ENCODE measurements at places on chromosomes 11 and 22.

DNA sequence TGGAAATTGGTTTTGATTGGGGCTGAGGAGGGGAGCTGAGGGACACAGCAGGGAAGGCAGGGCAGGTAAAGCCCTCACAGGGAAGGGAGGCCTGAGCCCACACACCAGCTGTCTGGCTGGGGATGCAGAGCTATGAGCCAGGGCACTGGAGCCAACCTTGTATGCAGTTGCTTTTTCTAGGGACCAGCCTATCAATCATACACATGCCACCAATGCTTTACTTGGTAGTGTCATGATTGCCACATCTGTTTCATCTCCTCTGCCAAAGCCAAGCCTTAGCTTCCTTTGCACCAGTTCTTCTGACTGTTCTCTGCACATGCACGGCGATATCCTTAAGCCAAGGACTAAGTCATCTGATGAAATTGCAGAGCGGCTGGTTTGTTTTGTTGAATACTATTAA is 207.1 kb upstream of the PLET1 start:
- DNase-seq, result no peak

DNA sequence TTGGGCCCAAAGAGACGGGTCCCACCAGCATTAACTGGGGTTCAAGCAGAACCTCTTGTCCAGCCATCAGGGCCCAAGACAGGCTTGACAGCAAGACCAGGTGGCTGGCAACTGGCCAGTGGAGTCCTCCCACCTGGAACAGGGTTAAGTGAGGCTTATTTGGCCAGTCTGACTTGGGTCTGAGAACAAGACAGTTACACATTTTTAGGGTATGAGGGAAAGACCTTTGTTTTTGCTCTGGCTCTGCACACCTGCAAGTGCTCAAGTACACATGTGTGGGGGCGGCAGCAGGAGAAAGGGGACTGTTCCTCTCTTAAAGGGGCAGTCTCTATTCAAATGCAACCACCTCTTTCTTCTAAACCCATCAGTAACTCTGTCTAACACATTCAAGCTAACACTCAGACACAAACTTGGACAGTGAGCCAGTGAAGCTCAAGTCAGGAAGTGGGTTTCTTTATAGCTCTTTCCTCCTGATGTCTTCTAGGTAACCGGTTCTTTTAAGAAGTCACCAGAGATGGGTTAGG is 116.2 kb downstream of the ETS1 start:
- no peak for DNase-seq

GRCh38 chr11:91081440-91082043 is 858.7 kb upstream of the CHORDC1 start:
- DNase-seq, result no peak

DNA sequence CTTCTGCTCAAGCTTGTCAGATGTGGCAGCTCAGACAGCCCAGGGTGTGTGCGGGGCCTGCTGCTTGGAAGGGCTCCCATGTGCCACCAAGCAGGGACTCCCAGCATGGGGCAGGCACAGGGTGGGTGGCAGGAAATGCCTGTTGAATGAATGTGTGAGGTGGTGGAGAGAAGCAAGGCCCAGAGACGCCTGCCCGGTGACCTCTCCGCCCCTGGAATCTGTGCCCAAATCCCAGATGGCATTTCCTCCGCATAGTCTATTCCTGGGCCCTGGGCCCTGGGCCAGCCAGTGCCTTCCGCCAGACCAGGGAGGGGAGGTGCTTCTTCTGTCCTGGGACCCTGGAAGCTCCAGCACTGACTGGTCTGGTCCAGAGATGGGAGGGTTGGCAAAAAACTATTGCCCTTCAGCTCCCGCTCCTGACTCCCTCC is 3.7 kb downstream of the CST6 start:
- DNase-seq, result no peak

DNA sequence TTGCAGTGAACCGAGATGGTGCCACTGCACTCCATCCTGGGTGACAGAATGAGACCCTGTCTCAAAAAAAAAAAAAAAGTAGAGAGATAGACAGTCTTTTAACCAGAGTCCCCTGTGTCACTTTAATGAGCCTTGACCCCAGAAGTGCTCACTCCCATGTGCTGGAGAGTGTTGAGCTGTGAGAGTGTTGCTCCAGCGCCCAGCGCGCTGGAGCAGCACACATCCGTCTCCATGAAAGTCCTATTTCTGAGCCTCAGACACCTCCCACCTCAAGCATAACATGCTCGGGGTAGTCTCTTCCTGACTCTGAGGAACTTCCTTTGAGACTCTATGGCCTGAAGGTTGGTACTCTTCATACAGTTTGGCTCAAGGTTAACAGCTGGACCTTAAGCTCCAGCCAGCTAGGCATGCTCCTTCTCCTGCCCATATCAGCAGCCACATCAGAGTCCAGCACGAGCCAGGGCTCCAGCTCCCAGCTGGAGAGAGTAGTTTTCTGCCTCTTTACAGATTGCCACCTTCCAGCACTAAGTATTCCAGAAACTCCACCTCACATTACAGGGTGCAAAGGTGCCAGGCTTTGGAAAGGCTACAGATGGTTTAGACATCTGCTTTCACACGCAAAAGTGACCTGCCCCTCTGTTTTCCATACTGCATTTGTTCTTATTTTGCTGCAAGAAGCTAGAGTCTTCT is 29.4 kb upstream of the UBASH3B start:
- no peak for DNase-seq

DNA sequence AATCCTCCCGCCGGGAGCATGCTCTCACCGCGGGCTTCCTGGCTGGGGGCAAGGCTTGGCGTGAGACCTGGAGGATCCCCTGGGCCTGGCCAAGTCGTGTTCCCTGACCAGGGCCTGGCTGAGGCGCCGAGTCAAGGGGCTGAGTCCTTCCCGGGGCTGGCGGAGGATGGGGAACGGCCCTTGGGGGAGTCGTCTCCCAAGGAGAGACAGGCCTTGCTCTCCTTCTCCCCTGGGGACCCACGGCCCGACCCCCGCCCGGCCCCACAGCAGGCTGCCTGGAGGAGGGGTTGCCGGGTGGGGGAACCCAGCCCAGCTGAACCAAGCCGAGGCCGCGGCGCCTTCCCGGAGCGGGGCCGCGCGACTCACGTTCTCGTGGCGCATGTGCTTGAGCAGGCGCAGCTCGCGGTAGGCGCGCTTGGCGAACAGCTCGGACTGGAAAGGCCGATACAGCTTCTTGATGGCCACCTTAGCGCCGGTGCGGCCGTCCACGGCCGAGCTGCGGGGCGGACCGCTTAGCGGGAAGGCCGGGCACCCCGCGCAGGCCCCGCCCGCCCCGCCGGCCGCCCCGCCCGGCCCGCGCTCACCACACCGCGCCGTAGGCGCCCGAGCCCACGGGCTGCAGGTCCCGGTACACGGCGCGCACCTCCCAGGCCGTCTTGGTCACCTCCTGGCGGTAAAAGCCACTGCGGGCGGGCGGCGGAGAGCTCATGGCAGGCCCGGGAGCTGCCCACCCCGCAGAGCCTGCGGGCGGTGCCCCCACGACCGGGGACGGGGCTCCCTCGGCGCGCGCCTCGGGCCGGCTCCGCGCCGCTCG is 475 bp downstream of the MAPK12 start:
- DNase-seq, result no peak

DNA sequence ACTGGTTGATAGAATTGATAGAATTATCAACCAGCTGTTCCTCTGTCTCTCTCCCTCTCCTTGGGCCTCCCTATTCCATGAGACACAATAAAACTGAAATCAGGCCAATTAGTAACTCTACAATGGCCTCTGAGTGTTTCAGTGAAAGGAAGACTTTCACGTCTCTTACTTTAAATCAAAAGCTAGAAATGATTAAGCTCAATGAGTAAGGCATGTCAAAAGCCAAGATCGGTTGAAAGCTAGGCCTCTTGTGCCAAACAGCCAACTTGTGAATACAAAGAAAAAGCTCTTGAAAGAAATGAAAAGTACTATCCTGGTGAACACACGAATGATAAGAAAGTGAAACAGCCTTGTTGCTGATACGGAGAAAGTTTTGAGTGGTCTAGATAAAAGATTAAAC is 16.6 kb downstream of the PIH1D2 start:
- no peak for DNase-seq

DNA sequence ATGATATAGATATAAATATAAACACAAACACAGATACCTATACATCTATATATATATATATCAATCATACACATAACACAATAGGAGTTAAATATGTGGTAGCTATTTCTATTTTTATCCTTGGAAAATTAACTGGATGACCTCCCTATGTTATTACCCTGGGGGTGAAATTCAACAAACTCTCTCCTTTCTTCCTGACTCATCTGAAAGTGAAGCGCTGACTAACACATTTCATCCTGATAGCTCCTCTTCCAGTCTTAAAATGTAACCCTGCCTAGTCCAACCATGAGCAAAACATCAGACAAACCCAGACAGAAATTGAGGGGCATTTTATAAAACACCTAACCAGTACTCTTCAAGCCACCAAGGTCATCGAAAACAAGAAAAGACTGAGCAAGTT is 220.6 kb upstream of the ISX start:
- DNase-seq, result no peak

DNA sequence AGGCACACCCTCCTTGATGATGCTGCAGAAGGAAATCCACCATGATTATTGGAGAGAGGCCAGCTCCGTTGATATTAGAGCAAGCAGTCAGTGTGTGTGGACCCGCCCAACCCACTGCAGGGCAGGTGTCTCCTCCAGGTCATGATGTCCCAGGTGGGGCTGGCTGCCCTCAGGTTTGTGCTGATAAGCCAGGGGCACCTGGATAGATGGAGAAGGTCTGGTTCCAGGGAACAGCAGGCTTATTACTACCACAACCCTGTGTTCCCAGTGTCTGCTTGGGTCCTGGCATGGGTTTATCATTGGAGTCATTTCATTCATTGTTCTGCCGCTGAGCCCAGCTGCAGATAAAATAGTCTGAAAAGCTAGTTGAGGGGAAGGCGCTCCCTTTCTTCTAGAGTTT is 181.1 kb upstream of the NECTIN1 start:
- no peak for DNase-seq

DNA sequence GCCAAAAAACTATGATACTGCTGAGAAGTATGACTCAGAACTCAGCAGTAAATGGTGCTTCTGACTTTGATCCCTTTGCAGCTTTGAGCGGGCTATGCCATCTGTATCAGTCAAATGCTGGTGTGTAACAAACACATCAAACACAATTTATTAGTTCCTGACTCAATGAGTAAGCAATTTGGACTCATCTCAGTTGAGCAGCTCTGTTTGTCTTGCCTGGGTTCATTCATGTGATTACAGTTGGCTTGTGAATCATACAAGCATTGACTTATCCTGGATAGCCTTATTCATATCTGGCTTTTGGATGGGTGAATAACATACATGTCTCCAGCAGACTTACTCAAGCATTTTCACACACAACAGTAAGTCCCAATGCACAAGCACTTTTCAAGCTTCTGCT is 858.8 kb downstream of the METTL15 start:
- DNase-seq, result no peak

- DNase-seq, result no peak
Measured at GRCh38 chr11:76210931-76211851, 4.9 kb upstream of the WNT11 start.

DNA sequence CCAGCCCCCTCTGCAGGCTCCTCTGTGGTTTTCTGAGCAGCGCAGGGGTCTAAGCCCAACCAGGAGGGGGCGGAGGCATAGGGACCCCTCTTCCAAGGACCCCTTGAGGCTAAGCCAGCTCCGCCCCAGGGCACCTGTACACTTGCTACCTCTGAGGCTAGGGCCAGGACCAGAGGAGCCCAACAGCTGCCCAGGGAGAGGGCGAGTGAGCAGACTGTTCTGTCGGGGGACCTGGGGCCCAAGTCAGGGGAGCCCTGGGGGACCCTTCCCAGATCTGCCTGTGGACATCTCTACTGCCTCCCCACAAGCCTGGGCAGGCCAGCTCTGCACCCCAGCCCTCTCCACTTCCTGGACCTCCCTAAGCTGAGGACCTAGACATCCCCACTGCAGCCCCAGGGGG is 1.8 kb downstream of the B4GALNT4 start:
- DNase-seq, result no peak

- no peak for DNase-seq
Measured at GRCh38 chr11:29124470-29124869, 892.4 kb downstream of the KCNA4 start.

DNA sequence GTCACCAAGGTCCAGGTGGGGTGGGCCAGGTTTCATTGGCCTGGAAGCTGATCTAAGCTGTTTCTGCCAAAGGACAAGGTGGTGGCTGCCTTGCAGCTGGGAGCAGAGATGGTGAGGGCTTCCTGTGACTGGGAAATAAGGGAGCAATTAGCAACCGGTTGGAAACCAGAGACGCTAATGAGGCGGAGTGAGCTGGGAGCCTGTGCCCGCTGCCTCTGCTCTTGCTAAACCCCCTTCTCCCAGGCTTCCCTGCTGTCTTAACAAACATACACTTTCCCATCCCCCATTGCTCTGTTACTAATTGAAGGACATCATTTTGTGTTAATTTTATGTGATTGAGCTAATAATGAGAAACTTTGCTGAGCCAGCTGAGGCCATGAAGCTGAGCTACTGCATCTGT is 121.8 kb downstream of the INSC start:
- no peak for DNase-seq

GRCh38 chr11:1873048-1873812 is 18.5 kb downstream of the PRR33 start:
- DNase-seq, result no peak

GRCh38 chr11:88697139-88697538 is 359.6 kb upstream of the CTSC start:
- no peak for DNase-seq

DNA sequence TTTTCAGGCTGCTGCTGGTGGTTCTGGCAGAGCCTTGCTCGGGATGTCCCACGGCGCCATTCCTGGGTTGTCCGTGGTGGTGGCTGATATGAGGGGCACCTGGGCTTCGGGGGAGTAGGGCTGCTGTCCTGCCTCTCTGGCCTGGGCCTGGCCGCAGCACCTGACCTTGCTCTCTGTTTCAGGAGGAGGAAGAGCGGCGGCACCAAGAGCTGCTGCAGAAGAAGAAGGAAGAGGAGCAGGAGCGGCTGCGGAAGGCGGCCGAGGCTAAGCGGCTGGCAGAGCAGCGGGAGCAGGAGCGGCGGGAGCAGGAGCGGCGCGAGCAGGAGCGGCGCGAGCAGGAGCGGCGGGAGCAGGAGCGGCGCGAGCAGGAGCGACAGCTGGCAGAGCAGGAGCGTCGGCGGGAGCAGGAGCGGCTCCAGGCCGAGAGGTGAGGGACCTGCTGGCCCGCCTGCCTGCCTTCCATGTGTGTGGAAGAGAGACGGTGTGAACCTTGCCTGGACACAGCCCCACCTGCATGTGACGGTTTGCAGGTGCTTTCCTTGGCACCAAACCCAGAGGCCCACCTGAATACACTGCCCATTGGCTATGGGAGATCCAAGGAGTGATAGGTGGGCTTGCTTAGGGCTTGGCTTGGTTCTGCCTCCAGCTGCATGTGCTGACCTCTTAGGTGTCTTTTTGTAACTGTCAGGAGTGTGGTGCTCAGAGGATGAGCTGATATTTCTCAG is 22.8 kb downstream of the INCENP start:
- DNase-seq, result no peak

DNA sequence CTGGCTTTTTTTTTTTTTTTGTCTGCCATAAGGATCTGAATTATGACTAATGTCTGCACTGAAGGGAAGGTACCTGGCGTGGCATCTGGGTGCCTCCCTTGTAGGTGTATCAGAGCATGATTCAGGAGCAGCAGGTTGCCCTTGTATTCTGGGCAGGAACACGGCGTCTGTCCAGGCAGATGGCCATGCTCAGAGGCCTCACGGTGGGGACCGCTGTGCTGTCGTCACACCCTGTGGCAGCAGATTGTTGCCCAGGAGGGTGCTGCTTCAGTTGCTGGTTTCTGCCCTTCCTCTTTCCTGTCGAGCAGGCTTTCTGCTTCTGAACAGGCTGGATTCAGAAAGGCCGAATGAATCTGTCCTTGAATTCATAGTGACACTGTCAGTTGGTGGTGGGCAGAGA is 11.0 kb downstream of the ZNRF3 start:
- no peak for DNase-seq

- no peak for DNase-seq
Measured at GRCh38 chr22:29263791-29264276, 3.9 kb downstream of the RHBDD3 start.

- DNase-seq, result no peak
Measured at GRCh38 chr11:33490842-33491370, 209.7 kb downstream of the C11orf91 start.

Data from hypothalamus (tissue), 51 donors.